Activated CD8-positive, alpha-beta memory T cell treated with anti-CD3 and anti-CD28 coated beads for 1 hour (primary cell): ENCODE measurements at places on chromosomes 11 and 22.

GRCh38 chr11:640021-640706, 3.1 kb downstream of the DRD4 start:
- DNase-seq = no peak

DNA sequence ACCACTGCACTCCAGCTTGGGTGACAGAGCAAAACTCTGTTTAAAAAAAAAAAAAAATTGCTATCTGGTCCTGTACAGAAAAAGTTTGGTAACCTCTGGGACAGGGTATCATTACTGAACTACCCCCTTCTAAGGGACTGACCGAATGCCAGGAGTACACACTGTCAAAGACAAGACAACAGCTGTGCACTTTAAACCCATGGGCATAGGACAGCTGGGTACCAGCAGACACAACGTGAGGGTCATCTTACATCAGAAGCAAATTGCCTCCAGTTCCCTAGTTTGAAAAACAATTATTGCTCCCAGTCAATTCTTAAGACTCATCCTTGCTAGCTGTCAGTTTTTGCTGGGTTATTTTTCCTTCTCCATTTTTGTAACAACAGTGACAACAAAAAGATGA, 17.8 kb downstream of the CD59 start:
- no peak for DNase-seq

GRCh38 chr11:130979386-130979972, 63.2 kb upstream of the SNX19 start:
- DNase-seq = no peak

DNA sequence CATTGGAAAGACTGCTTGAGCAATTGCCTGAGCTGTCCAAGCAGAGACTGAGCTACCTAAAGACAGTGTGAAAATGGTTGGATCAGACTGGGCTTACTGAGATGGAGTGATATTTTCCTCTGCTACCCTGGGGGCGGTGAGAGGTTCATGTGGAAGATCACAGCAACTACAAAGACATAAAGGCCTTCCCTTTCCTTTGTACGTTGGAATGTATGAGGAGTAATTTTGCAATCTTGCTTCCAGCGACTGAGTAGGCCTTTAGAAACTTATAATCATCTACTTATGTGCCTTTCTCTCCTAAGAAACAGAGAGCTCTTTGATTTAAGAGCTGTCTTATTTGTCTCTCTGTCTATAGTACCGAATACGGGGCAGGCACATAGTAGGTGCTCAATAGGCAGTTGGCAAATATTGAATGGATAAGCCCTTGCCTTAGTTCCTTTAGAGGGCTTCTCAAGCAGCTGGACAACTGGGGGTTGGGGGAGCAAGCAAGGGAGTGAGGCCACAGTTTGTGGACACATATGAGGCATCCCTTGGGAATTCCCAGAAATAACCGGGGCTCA, 2.4 kb upstream of the HEPACAM start:
- no peak for DNase-seq
